ENCODE measurements at places on chromosomes 6 and 20. TPM values are rescaled to one million over a fixed set of nuclear protein-coding genes. Genes with fewer than 3 reads are reported as not detected.

DNA sequence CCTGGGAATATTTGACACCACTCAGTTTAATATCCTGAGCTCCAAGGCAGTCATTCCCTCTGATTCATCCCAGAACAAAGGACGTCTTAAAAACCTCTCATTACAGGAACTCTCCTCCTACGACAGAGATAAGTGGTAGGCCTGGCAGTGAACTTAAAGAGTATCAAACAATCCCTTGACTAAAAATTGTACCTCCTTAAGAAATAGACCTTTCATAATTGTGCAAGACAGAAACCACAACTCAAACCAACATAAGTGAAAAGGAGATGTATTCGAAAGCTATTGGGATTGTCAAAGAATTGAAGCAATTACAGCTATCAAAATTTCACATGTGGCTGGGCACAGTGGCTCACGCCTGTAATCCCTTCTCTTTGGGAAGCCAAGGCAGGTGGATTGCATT lies 19.1 kb upstream of the BNIP5 start:
- H3K4me1 ChIP-seq = no peaks in the 10 kb centered on the region
- no peak overlapping the region for H3K27ac ChIP-seq
- DNase-seq = no peak
- no peak overlapping the region for H3K4me3 ChIP-seq
- H3K36me3 ChIP-seq = no peaks in the 10 kb centered on the region

- H3K4me3 ChIP-seq = no peak overlapping the region
- no peaks in the 10 kb centered on the region for H3K36me3 ChIP-seq
- no peak overlapping the region for H3K27ac ChIP-seq
- no peak for DNase-seq
- H3K4me1 ChIP-seq = no peaks in the 10 kb centered on the region
Measured at GRCh38 chr6:34339971-34340370, 52.5 kb downstream of the NUDT3 start.

DNA sequence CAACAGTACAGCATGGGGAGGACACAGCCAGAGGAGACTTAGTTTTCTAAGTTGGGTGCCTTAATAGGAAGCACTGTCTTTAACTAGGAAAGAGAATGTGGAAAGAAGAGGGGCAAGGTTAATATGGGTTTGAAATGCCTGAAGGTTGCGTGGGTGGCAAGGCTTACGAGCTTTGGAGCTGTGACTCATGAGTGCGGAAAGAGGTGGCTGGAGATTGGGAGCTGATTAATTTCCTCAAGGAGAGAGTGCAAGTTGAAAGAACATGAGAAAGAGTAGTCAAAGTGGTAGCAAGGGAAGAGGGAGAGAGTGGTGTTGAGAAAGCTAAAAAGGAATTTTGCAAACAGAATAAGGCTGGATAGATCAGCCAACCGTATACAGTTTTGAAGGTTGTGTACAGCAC lies 315.1 kb upstream of the PRND start:
- H3K27me3 ChIP-seq = no peaks in the 10 kb centered on the region
- H3K36me3 ChIP-seq = no peaks in the 10 kb centered on the region
- H3K4me3 ChIP-seq = no peak overlapping the region
- H3K4me1 ChIP-seq = no peaks in the 10 kb centered on the region
- H3K27ac ChIP-seq = no peak overlapping the region

DNA sequence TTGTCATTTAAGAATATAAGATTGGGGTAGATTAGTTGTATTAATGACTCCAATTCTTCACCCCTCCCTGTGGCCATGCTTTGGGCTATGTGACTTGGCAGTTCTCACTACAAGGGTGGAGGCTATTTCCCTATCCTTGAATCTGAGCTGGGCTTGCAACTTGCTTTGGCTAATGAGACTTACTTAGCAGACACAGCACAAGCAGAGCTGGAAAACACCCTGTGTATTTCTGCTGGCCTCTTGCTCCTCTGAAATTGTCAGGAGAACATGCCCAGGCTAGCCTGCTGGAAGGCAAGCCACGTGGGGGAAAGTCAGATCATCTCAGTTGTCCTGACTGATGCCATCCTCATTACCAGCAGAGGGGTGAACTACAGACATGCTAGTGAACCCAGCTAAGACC lies 126.5 kb upstream of the HDGFL1 start:
- H3K4me1 ChIP-seq = no peaks in the 10 kb centered on the region
- no peaks in the 10 kb centered on the region for H3K36me3 ChIP-seq
- H3K4me3 ChIP-seq = no peak overlapping the region
- no peak for DNase-seq

DNA sequence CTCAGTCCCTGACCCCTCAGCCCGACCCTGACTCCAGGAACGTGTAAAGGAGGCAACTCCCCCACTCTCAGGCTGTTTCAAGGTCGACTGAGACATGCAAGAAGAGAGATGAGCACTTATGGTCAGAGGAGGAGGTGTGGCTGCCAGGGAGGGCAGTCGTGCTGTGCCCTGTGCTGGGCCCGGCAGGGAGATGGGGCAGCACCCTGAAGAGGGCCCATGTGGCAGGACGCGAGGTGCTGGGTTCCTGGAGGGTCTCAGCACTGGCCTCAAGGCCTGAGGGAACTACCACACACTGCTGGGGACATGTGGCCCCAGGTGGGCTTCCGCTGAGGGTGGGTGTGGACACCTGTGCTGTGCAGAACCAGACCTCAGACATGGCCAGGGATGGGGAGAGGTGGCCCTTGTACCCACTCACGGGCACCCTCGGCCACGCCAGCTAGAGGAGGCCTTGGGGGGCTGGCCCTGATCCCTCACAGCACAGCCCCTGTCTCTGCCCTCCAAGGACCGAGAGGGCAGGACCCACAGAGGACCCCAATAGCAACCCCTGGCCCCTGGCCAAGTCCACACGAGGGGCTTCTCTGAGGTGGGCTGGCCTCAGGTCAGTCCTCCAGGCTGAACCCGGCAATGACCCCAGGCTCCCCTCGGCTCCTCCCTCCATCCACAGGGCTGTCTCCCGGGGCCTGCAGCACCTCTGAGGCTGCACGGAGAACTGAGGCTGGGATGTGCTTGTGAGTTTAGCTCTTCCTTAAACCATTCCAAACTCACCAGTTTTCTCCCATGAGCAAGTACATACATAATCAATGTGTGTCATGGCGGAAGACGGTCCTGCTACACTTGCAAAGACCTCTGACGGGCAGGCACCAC lies 8.7 kb downstream of the SLC2A4RG start:
- no peak for DNase-seq
- H3K27ac ChIP-seq = no peak overlapping the region
- H3K27me3 ChIP-seq = no peaks in the 10 kb centered on the region
- no peaks in the 10 kb centered on the region for H3K36me3 ChIP-seq
- no peak overlapping the region for H3K4me3 ChIP-seq
- peaks cover 11% of the 10 kb centered on the region for H3K4me1 ChIP-seq

DNA sequence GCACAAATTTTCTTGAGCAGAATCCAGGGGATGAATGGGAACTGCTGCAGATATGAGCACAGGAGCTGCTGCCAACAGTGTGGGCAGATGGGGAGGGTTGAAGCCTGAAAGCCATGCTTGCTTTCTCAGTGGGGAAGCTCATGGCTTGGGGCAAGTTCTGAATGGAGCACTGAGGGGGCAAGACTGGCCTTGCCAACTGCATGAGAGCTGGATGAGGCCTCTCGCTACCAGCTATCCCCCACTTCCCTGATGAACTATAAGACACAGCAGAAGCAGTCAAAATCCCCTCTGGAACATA lies 28.3 kb downstream of the TREM1 start:
- no peak overlapping the region for H3K27ac ChIP-seq
- H3K36me3 ChIP-seq = no peaks in the 10 kb centered on the region
- no peaks in the 10 kb centered on the region for H3K27me3 ChIP-seq
- H3K4me1 ChIP-seq = no peaks in the 10 kb centered on the region
- DNase-seq = no peak

Gene SAPCD1
- total RNA-seq = 0.59 TPM
